Dermis blood vessel endothelial cell (primary cell): ENCODE measurements at places on chromosomes 7 and 10. TPM values are rescaled to one million over a fixed set of nuclear protein-coding genes. Genes with fewer than 3 reads are reported as not detected.

RASA4 gene
- 30.4 and 38.3 TPM in 2 replicates for total RNA-seq

BET1 gene
- 38.6 and 64.3 TPM in 2 replicates for total RNA-seq

SDHAF3 gene
- 1.4 and 8.0 TPM in 2 replicates for total RNA-seq

MYO1G gene
- total RNA-seq: 0.09 and 0.17 TPM in 2 replicates

- no peak for DNase-seq
These were observed 95.2 kb upstream of the FAM133B start for GRCh38 chr7:92685136-92686042.

- no peak for DNase-seq
These were observed 453.2 kb upstream of the GALNT17 start for GRCh38 chr7:70678621-70679251.

DNA sequence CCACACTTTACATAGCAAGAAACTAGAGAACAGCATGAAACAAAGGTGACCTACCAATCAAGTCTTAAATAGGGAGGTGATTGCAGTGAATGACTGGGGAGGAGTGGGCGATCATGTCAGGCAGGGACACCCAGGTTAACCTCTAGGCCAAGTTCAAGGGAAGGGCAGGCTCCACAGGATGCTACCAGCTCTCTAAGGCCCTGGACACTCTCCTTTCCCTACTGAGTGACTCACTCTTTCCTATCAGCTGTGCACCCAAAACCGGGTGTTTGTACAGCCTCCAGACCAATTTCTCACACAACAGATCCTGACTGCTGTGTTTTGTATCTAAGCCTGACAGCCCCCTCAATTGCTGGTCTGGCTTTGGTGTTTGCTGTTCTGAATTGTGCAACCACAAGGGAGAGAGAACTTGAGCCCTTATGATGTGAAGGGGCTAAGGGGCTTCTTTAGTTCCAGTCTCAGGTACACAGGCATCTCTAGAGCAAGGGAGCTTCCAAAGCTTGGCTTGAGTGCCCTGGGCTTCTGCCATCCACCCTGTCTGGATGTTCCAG, 107.8 kb downstream of the TBXAS1 start:
- DNase-seq: peak; percentile 74

- peak; percentile 97 for DNase-seq
These were observed 43.8 kb downstream of the EXOC6 start for GRCh38 chr10:92891885-92892690.

GRCh38 chr10:112558476-112559142, 111.6 kb downstream of the VTI1A start:
- DNase-seq: no peak

DNA sequence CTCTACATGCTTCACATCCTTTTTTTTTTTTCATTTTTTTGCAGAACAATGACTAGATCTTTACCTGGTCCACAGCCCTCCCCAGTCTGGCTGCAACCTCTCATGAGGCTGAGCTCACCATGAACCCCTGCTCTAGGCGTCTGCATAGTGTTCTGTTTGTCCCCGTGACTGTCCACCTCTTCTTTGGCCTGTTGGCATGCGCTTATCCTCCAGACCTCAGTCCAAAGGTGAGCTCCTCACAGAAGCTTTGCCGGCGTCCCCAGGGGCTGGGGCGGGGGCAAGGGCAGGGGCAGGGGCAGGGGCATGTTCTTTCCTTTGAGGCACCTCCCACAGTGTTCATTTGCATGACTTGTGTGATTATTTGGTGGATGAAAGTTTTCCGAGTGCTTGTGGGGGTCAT, 218.4 kb upstream of the ZNF32 start:
- no peak for DNase-seq

GRCh38 chr10:127027786-127028185, 122.6 kb downstream of the DOCK1 start:
- DNase-seq: no peak

GRCh38 chr7:110918949-110919548, 171.9 kb upstream of the LRRN3 start:
- no peak for DNase-seq

DNA sequence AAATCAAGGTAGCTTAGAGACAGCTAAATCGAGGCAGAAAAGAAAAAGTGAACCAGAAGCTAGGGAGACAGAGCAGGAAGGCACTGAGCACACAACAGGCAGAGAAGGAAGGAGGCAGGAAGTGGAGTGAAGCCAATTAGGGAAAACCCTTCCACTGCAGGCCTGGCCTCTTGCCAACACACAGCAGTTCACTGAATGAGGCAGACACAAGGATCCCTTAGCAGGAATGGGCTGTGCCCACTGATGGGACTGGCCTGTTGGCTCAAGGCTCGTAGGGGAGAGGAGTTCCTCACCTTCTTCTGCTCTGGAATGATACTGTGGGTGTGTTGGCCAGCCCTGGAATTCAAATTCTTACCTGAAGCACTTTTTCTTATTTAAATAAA, 220.3 kb upstream of the STK17A start:
- DNase-seq: peak; percentile 27

DNA sequence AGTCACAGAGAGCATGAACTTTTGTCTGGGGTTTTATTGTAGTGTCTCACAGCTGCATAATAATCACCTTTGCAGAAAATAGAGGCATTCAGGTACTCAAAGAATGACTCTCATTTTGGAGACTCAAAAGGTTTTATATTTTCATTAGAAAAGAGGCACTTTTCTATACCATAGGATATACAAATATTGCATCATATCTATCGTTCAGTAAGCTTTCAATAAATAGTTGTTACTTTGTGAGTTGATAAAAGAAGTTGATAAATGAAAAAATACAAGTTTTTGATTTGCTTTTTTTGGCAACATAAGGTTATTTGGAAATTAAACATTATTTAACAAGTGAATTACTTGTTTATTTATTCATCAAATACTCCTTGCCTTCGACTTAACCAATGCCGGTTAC, 279.9 kb downstream of the ARL4A start:
- DNase-seq: no peak

GRCh38 chr10:126042906-126043305, 146.5 kb downstream of the FANK1 start:
- no peak for DNase-seq

GRCh38 chr7:50676740-50677637, 105.7 kb downstream of the GRB10 start:
- no peak for DNase-seq

DNA sequence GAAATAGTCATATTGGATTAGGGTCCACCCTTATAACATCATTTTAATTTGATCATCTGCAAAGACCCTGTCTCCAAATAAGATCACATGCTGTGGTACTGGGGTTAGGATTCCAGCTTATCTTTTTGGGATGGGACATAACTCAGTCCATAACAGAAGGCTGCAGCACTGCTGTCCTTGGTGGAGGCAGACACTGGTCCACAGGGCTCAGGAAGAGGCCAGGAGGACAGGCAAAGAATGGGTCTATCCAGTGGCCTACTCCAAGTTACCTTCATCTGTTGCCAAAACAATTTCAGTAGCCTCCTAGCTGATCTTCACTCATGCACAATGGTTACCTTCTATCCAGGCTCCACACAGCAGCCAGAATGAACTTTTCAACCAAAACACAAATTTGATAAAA, 387.0 kb downstream of the GRID1 start:
- DNase-seq: no peak
